ENCODE measurements at places on chromosomes 4 and X.

DNA sequence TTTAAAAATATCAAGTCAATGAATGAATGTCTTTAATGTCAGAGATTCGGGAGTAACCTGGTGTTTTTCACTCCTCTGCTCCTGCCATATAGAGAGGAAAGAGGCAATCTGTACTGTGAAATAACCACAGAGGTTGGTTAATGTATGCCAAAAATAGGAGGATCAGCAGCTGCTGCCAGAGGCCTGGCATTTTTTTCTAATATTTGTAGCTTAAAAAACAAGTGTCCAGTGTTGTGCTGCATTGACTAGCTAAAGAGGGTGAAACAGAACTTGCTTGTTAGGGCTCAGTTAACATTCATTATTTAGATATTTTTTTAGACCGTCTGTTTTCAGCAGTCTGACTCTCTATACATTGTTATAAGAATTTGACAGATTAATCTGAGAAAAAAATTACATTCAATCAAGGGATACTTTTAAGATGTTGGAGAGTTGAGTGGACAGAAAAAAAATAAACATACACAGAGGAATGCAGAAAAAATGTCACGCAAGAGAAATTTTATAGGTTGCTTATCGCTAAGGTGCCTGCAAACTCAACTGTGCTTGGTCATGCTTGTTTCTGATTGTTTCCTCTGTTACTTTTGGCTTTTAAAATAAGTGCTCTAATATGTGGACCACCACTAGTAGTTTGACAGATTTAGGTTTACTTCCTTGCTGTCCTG, 392.3 kb upstream of the GALNT7 start:
- no peak for DNase-seq

- DNase-seq: no peak
These were observed 341.3 kb upstream of the MAGEB16 start for GRCh38 chrX:35456891-35457290.

DNA sequence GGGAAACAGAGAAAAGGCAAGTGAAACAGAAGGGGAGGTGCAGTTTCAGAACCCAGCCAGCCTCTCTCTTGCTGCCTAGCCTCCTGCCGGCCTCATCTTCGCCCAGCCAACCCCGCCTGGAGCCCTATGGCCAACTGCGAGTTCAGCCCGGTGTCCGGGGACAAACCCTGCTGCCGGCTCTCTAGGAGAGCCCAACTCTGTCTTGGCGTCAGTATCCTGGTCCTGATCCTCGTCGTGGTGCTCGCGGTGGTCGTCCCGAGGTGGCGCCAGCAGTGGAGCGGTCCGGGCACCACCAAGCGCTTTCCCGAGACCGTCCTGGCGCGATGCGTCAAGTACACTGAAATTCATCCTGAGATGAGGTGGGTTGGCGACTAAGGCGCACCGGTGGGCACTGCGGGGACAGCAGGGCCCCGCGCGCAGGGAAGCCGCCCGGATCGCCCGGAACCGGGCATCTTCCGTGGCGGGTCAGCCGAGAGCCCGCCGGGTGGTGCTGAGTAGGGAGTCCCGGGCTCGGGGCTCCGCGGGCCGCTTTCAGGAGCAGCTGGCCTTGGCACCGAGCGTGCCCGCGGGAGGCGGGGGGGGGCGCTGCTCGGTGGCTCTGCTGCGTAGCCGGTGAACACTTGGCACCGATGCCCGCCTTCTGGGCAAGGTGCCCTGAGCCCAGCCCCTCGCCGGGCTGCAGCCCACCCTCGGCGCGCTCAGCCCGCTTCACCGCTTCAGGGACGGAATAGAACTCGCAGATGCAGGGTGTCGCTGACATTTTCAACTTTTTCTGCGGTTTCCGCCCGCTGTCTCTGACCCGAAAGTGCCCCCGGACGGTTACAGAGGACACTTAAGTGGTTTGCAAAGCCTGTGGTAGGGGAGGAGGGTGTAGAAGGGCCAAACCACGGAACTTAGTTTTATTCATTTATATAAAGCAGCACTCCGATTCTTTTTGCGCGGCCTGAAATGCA, at the start of gene CD38:
CD38 (plus strand) TSS at position 40 of the 953 bp plus-strand sequence; CDS start at position 127, 87 bp downstream.
- peak; percentile 34 for DNase-seq

DNA sequence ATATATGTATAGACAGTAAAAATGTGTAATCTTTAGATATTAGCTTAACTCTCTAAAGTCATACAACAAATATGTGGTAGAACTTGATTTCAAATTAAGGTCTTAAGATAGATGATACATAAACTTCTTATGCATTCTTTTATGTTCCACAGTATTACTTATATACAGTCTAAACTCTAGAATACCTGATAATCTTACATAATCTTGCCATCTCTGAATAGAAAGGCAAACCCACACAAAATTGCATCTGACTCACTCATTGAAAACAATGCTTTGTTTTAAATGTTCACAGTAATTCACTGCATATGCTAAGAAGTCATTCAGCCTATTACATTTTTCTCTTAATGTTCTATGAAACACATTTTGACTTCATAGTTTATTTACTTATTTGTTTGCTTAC, 10.1 kb downstream of the SULT1B1 start:
- no peak for DNase-seq

DNA sequence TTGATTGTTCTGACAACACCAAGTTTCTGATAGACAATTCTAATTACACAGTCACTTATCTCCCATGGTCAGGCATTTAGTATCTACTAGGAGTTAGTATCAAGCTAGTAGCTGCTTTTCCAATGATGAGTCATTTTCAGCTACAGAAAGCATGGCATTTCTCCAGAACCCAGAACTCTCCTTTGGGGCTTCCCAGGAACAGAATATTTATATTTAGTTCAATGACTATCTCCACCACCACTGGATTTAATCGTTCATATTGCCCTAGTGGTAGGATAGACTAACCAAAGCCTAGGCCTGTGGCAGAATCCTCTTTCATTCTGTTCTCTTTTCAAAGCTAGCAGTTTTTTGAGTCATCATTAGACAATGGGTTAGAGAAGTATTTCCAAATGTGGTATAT, 569.4 kb downstream of the GABRG1 start:
- DNase-seq: no peak

- DNase-seq: no peak
These were observed 109.0 kb downstream of the UCHL1 start for GRCh38 chr4:41365681-41366080.

DNA sequence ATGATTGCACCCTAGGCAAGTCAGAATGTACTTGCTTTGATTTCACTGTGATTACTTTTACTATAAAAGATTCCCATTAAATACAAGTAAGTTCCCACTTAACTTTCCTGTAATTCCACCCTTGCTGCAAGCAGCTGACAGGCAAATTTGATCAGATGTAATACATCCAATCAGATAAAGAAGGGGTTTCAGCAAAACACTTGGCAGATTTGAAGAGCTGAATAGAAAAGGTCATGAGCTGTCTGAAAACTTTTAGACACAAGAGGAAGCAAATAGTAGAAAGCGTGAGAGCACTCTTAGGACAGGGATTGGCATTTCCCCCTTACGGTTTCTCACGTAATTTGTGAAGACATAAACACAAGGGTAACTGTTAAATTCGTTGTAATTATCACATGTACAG, 22.8 kb downstream of the HSD17B13 start:
- no peak for DNase-seq

DNA sequence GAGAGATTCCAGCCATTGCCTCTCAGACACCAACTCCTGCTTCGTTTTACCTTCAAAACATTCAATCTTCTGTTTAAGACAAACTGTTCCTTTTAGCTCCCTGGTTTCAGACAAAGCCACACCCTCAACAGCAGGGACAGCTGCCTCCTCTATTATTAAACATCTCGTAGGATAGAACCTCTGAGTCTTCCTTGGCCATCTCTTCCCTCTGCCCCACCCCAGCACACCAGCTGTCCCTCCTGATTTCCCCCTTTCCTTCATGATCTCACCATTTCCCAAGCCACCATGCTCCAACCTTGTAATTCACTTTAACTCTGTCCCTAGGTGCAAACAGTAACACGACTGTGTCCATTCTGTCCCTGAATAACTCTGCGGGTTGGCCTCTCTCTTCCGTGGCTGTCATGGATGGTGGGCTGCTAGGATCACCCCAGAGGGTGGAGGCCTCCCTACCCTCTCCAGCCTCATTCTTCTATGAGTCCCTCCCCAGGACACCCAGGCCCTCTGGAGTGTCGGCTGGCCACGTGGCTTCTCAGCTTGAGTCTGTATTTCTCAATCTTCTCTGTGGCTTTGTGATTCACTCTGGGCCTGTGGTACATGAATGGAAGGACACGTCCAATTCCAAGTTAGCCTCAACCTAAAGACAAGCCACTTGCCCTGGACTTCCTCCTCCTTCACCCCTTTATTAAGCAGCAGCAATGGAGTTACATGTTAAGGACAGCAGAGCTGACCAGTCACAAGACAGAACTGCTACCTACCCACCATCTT, 349.9 kb downstream of the FBXW7 start:
- no peak for DNase-seq

All from fibroblast of villous mesenchyme (primary cell).